ENCODE measurements at places on chromosomes 2 and 18. TPM values are rescaled to one million over a fixed set of nuclear protein-coding genes. Genes with fewer than 3 reads are reported as not detected.

Gene STARD6
- polyA plus RNA-seq: not detected

Gene TFCP2L1
- polyA plus RNA-seq: 0.04 TPM

Gene LONRF2
- polyA plus RNA-seq: 20.9 TPM

Gene NETO1
- 0.16 TPM for polyA plus RNA-seq

Gene SCN1A
- 1.4 TPM for polyA plus RNA-seq

Gene SCN7A
- polyA plus RNA-seq: 0.09 TPM

Gene MC5R
- polyA plus RNA-seq: not detected

Gene IL1RN
- polyA plus RNA-seq: not detected

Gene ZNF804A
- 2.9 TPM for polyA plus RNA-seq

Gene CGREF1
- polyA plus RNA-seq: 24.5 TPM

Gene FASTKD1
- 50.3 TPM for polyA plus RNA-seq

Gene CAVIN2
- polyA plus RNA-seq: not detected

Gene NXPH2
- not detected for polyA plus RNA-seq

Gene NUP35
- 32.6 TPM for polyA plus RNA-seq

Gene SLC4A5
- polyA plus RNA-seq: 3.2 TPM

Gene SRBD1
- 5.3 TPM for polyA plus RNA-seq

Gene CRYGC
- polyA plus RNA-seq: not detected

Gene CCDC150
- 1.8 TPM for polyA plus RNA-seq

Gene GKN2
- polyA plus RNA-seq: not detected

Gene GPN1
- 48.2 TPM for polyA plus RNA-seq

Gene RESP18
- not detected for polyA plus RNA-seq

Gene SDC1
- 14.9 TPM for polyA plus RNA-seq

Gene MAPK4
- polyA plus RNA-seq: 12.7 TPM

Gene CNRIP1
- 26.7 TPM for polyA plus RNA-seq

Gene EMILIN2
- 0.12 TPM for polyA plus RNA-seq

Gene ANKRD62
- polyA plus RNA-seq: not detected

Gene SKA1
- polyA plus RNA-seq: 0.97 TPM

Gene COL4A3
- 0.10 TPM for polyA plus RNA-seq

Gene NFATC1
- polyA plus RNA-seq: 0.37 TPM

Gene PLGLB1
- 15.9 TPM for polyA plus RNA-seq

Gene NGEF
- polyA plus RNA-seq: 5.2 TPM

Gene TMEM247
- polyA plus RNA-seq: not detected

Gene CD226
- 0.11 TPM for polyA plus RNA-seq
